ENCODE measurements at places on chromosomes 1 and 21.

DNA sequence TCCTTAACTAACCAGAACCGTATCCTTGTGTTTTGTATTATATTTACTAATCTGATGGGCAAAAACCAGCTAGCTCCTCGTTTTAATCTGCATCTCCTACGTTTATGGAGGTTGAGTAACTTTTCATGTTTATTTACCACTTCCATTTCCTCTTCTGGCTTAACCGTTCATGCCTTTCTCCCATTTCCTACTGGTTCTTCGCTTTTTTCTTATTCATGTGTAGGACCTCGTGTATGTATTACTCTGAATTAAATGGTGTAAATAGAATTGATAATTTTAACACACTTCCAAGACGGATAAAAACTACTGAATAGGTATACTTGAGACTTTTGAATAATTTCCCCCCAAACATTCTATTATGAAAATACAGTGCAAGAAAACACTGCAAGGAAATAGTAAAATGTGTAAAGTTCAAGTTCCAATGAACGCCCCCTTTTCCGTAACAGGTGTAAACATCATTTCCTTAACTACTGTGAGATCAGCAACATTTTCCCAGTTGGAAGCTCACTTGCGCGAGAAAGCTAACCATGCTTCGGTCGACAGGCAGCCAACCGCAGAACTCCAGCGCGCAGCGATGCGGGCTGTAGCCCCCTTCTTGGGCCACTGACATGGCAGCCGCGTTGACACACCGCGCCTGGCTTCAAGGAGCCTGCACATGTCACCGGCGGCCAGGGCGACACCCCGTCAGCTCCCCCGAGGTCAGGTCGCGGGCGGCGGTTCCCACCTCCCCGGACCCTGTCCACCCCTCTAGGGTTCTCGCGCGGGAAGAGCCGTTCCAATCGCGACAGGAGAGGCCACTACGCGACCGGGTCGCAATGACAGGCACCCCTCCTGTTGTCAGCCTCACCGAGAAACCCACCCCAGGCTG is 816 bp downstream of the EDEM3 start:
- DNase-seq, result no peak

- DNase-seq, result peak; percentile 38
Observed at GRCh38 chr1:240575981-240576662, 35.8 kb downstream of the GREM2 start.

DNA sequence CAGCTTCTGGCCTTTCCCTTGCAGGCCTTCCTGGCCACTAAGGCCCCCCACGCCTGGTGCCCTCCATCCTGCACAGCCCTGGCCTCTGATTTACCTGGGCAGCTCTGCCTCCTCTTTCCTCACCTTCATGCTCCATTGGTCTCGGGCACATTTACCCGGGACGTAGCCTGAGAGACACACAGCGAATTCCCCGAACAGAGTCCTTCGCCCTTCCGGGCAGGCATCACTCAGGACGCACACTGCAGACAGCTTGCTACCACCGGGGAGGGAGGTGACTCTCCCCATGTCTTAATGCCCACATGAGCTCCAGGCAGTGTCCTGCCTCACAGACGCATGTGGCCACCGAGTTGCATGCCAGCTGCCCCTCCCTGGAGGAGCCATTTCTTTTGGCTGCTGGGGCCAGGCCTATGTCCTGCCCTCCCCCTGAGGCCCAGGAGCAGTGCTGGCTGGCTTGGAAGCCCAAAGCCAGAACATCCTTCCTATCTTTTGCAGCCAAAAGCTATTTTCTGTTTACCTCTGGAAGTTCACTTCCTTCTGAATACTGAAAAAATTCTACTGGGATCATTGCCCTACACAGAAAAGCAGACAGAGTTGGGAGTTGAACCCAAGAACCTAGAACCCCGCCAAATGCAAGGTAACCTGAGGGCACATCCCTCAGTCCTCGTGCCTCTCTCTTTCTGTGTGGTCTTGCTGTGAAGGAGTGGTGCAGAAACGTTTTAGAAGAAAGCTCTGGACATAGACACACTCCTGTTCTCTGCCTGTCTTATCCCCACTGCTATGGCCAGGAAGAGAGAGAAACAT is 209.5 kb downstream of the TOMM20 start:
- no peak for DNase-seq

GRCh38 chr21:27476696-27477095 is 509.8 kb upstream of the ADAMTS5 start:
- no peak for DNase-seq

All from non-pigmented ciliary epithelial cell (primary cell).